Right atrium auricular region (tissue), 2 donors: ENCODE measurements at places on chromosomes 13 and 19. TPM values are rescaled to one million over a fixed set of nuclear protein-coding genes. Genes with fewer than 3 reads are reported as not detected.

Gene TMEM150B
- 3.3 TPM for total RNA-seq

DNA sequence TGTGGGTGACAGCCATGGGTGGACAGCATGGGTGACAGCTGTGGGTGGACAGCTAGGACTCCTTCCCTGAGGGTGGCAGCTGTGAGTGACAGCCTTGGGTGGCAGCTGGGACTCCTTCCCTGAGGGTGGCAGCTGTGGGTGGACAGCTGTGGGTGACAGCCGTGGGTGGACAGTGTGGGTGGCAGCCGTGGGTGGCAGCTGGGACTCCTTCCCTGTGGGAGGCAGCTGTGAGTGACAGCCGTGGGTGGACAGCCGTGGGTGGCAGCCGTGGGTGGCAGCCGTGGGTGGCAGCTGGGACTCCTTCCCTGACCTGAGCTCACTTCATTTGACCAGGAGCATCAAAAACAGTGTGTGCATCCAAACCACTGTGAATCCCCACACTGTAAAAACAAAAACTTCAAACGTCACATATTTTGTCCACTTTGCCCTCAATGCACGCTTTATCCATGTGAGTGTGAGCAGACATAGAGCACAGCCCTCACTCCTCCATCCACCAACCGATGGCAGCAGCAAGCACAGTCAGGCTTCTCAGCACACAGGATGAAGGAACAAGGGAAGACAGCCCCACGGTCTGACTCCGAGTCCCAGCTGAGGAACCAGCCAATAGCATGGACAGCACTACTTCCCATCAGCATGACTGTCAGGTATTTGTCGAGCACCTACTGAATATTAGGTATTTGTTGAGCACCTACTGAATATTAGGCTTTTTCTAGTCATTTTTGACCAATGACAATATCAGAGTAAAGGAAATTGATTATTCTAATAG is 1.6 kb upstream of the CFAP97D2 start:
- no peaks in the 10 kb centered on the region for H3K27me3 ChIP-seq
- no peak for DNase-seq
- no peaks in the 10 kb centered on the region for H3K36me3 ChIP-seq

Gene SYCN
- total RNA-seq = not detected

- no peak overlapping the region for H3K4me3 ChIP-seq
- peaks cover 27% of the 10 kb centered on the region for H3K36me3 ChIP-seq
- no peak for DNase-seq
- no peak overlapping the region for H3K27ac ChIP-seq
- no peaks in the 10 kb centered on the region for H3K4me1 ChIP-seq
Observed at GRCh38 chr19:45352062-45352461, 11.5 kb downstream of the KLC3 start.

Gene ZNF154
- total RNA-seq = 3.3 TPM

Gene F10
- total RNA-seq = 27.5 TPM

- no peaks in the 10 kb centered on the region for H3K27me3 ChIP-seq
- H3K36me3 ChIP-seq = no peaks in the 10 kb centered on the region
- H3K4me3 ChIP-seq = no peak overlapping the region
Observed at GRCh38 chr19:8017808-8018207, 12.4 kb upstream of the ELAVL1 start.

Gene ZNF587
- total RNA-seq = 12.5 TPM

DNA sequence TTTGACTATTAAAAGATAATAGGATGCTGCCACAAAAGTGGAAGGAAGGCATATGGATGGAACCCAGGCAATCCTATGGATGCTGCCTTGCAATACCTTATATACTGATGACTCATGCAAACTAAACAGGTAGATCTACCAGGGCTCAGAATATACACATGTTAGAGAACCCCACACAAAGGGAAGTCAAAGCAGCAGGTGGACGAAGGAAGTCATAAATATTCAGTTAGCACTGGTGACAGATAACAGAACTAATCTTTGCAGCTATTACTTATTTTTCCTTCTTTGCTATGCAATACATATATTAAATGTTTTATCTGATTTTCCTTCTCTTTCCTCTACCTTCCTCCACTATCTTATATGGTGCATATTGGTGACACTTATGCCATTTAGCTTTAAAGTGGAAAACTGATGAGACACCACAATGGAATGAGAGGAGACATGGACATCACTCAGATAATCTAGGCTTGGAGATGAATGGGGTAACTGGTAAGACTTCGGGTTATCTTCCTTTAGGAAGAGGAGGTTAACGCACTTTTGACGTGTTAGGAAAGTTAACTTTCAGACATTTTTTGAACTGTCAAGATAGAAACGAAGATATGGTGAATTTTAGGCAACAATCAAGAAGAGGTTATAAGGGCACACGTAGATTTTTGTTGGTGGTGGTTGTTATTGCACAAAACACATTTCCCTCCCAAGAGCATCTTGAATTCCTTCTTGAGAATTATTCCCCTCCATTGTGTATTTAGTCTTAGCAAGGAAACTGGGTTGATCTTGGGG is 39.8 kb upstream of the MBNL2 start:
- no peak overlapping the region for H3K27ac ChIP-seq
- H3K4me1 ChIP-seq = no peaks in the 10 kb centered on the region

Gene KLHL26
- total RNA-seq = 5.7 TPM

Gene DEDD2
- 24.8 TPM for total RNA-seq

GRCh38 chr13:106121173-106121754 is 414.2 kb downstream of the EFNB2 start:
- H3K4me3 ChIP-seq = no peak overlapping the region
- no peaks in the 10 kb centered on the region for H3K27me3 ChIP-seq
- no peak overlapping the region for H3K27ac ChIP-seq
- H3K36me3 ChIP-seq = no peaks in the 10 kb centered on the region
- DNase-seq = no peak
- H3K4me1 ChIP-seq = no peaks in the 10 kb centered on the region

- DNase-seq = no peak
- H3K4me1 ChIP-seq = no peaks in the 10 kb centered on the region
- H3K4me3 ChIP-seq = no peak overlapping the region
- H3K27me3 ChIP-seq = no peaks in the 10 kb centered on the region
- H3K36me3 ChIP-seq = no peaks in the 10 kb centered on the region
Observed at GRCh38 chr13:29436721-29437280, 158.7 kb downstream of the SLC7A1 start.

Gene PSG11
- total RNA-seq = not detected

GRCh38 chr19:44696939-44697669 is 1.8 kb upstream of the CEACAM16 start:
- DNase-seq = no peak
- no peak overlapping the region for H3K27ac ChIP-seq
- no peak overlapping the region for H3K4me3 ChIP-seq
- no peaks in the 10 kb centered on the region for H3K36me3 ChIP-seq
- no peaks in the 10 kb centered on the region for H3K27me3 ChIP-seq
- H3K4me1 ChIP-seq = peaks cover 18% of the 10 kb centered on the region

- H3K4me1 ChIP-seq = peaks cover 31% of the 10 kb centered on the region
- no peaks in the 10 kb centered on the region for H3K27me3 ChIP-seq
- peak within 1 kb of the TSS; percentile 35 for H3K4me3 ChIP-seq
Observed at GRCh38 chr13:98977568-98978265, at the start of gene DOCK9. DOCK9 (minus strand) TSS chr13:98978064; CDS start chr13:98977909, 155 bp downstream.

Gene PRODH2
- total RNA-seq = not detected
